ENCODE measurements at places on chromosomes 4 and X. TPM values are rescaled to one million over a fixed set of nuclear protein-coding genes. Genes with fewer than 3 reads are reported as not detected.

- no peak for DNase-seq
Observed at GRCh38 chr4:107402291-107402690, 317.7 kb downstream of the PAPSS1 start.

DNA sequence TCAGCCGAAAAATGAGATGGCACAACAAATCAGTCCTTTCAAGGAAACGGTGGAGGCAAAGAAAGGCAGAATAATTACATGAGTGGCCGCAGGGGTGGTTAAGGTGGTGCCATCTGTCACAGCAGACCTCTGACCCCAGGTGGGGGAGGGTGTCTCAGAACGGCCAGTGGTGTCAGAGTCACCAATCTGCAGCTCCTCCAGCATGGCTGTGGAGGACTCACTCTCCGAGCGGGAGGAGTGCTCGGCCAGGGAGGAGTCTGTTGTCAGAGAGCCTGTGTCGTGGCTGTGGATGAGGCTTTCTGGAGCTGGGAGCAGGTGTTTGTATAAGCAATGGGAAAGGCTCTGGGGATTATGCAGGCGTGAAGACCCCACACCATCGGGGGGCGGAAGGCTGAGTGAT is 130.3 kb upstream of the PDLIM3 start:
- no peak for DNase-seq

IL15 gene
- total RNA-seq, result 7.2 TPM

ASB12 gene
- total RNA-seq, result not detected

TIGD2 gene
- total RNA-seq, result 4.9 TPM

Measured in natural killer cell treated with Interleukin-12 subunit alpha and Interleukin-12 subunit beta and Interleukin-15 and Interleukin-18, amount 100 ng/mL, for 72 hours (primary cell).